Smooth muscle cell of the umbilical artery (primary cell): ENCODE measurements at places on chromosomes 6 and 20. TPM values are rescaled to one million over a fixed set of nuclear protein-coding genes. Genes with fewer than 3 reads are reported as not detected.

The NKX2-4 gene
- not detected in 2 replicates for total RNA-seq

The PNPLA1 gene
- total RNA-seq: 0.05 TPM in 1 of 2 replicates, not detected in the other

The NFATC2 gene
- total RNA-seq: 0.59 and 1.1 TPM in 2 replicates

The CFAP206 gene
- 0.37 and 0.59 TPM in 2 replicates for total RNA-seq

The SLC22A7 gene
- total RNA-seq: not detected in 2 replicates

The NMBR gene
- not detected in 2 replicates for total RNA-seq

The MOG gene
- not detected in 2 replicates for total RNA-seq

The LY6G6C gene
- total RNA-seq: not detected in 2 replicates

The TPD52L1 gene
- 30.3 and 64.7 TPM in 2 replicates for total RNA-seq
